Skin of body (tissue), 3 donors: ENCODE measurements at places on chromosomes 2 and 18. TPM values are rescaled to one million over a fixed set of nuclear protein-coding genes. Genes with fewer than 3 reads are reported as not detected.

Gene MBP
- total RNA-seq: 25.1 TPM

DNA sequence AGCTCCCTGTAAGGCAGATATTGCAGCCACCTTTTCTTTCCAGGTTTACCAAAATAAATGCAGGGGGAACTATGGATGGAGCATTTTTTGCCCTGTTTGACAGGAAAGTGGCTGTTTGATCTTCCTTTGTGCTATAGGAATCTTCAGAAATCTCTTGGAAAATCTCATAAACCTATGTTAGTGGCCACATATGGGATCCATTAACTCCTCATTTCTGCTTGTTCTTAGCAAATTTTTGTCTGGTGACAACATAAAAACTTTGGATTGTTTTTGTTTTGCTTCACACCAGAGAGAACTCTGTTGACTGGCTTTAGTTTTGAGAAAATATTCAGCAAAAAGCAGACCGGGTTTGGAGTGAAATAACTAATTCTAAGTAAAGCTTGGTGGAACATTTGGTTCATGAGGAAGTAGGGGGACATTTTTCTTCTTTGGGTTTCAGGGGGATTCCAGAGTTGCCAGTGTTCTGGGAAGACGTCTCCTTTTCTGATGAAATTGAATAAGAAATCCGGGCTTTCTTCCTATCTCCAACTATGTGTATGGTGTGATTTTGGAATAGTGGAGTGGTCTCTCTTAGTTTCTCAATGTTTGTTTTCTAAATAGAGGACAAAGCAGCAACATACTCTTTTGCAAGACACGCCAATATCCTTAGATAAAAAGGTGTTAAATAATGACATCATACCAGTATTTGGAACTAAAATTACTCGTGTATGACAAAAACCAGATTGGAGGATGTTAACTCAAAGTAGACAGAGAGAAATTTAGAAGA is 174.4 kb downstream of the ICOS start:
- peak; percentile 94 for DNase-seq

- no peak for DNase-seq
These were observed 213.0 kb upstream of the RAB12 start for GRCh38 chr18:8396254-8396653.

DNA sequence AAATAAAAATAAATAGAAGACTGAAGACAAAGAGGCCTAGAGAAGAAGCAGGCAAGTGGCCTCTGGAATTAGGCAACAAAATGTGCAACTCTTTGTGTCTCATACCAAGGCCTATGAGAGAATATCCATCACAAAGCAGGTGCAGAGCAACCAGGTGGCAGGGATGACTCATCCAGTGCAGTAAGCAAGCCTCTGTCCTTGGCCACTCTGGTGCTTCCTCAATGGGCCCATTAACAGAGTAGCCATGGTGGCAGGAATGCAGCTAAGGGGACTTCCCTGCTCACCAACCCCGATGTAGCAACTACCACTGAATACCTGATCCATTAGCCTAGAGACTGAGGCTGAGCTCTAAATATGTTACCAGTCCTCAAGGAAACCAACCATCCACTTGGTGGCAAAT is 11.0 kb upstream of the EPG5 start:
- no peak for DNase-seq

GRCh38 chr2:46269544-46270273 is 27.5 kb upstream of the EPAS1 start:
- no peak for DNase-seq

DNA sequence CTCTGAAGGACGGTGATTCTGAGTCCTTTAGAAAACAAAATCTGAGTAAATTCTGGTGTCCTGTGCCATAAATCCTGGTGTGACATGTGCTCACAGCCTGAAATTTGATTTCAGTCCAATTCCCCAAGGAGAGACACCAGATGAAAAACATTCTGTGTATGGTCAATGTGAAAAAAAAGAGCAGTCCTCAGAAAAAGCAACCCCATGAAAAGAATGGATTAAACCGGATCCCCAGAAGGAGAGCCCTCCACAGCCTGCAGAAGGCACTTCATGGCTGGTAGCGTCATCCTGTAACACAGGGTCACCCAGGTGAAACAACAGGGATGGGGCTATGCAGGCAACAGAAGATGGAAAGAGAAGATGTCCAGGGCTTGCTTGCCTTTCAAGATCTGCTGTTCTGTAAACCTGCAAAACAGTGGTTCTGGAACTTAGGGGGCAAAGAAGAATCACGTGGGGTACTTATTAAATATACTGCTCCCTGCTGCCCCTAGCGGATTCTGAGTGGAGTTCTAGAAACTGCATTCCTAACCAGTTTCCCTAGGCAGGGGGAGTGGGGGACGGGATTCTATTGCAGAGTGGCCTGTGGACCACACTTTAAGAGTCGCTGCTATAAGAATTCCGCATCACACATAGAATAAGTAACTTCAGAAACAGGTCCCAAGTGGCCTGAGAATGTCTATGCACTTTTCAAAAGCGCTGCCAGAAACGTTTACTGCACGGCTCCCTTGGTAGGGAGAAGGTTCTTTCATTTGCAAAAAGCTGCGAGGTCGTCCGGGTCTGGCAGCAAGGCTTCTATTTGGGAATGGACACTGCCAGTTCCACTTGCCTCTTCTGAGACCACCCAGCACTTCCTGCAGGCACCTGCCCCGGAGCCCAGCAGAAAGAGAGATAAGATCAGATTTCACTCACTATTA is 118.9 kb upstream of the ARL5A start:
- no peak for DNase-seq
